H1 (cell line): ENCODE measurements at places on chromosomes 5 and 9. TPM values are rescaled to one million over a fixed set of nuclear protein-coding genes. Genes with fewer than 3 reads are reported as not detected.

GRCh38 chr9:35529161-35529823 is 39.4 kb downstream of the RUSC2 start:
- DNase-seq: no peak
- H3K36me3 ChIP-seq: no peaks in the 10 kb centered on the region
- no peaks in the 10 kb centered on the region for H3K4me1 ChIP-seq
- no peak overlapping the region for H3K27ac ChIP-seq
- no peak overlapping the region for H3K4me3 ChIP-seq

DNA sequence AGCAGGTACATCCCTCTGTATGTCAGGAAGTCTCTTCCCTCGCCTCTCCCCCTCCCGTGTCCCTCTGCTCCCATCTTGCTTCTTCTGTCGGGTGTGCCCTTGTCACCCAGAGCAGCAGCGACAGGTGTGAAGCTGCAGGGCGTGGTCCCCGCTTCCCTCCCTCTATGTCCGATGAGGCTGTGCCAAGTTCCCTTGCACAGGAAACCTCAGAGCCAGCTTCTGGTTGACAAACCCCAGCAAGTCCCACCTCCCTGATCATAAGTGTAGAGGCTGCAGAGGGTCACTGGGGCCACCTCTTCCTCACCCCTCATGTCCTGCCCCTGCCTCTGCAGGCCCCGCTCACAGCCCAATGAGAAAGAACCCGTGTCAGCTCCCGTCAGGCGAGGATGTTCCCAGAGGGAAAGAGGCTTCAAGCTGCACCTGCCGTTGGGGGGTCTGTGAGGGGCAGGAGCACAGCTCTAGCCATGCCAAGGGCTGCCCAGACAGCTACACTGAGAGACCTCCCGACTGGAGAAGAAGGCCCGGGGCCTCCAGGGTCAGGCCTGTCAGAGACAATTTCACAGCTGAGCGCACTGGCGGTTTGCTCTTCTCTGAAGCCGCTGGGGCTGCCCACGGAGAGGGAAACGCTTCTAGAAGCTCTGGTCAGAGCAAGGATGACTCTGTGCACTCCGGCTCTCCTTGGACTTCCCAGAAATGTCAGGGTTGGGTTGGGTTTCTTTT is 73.3 kb downstream of the AK8 start:
- no peaks in the 10 kb centered on the region for H3K27me3 ChIP-seq
- H3K36me3 ChIP-seq: no peaks in the 10 kb centered on the region
- H3K4me1 ChIP-seq: peaks cover 2% of the 10 kb centered on the region
- H3K27ac ChIP-seq: no peak overlapping the region

GRCh38 chr9:85522459-85523092 is 219.2 kb downstream of the AGTPBP1 start:
- no peak overlapping the region for H3K27ac ChIP-seq
- H3K4me3 ChIP-seq: peak overlapping the region; percentile 57
- peak; percentile 33 for DNase-seq
- H3K27me3 ChIP-seq: peaks cover 32% of the 10 kb centered on the region
- 0 out of 2 replicates have a peak, but pooled peaks cover 4% of the 10 kb centered on the region for H3K4me1 ChIP-seq
- H3K36me3 ChIP-seq: no peaks in the 10 kb centered on the region

DNA sequence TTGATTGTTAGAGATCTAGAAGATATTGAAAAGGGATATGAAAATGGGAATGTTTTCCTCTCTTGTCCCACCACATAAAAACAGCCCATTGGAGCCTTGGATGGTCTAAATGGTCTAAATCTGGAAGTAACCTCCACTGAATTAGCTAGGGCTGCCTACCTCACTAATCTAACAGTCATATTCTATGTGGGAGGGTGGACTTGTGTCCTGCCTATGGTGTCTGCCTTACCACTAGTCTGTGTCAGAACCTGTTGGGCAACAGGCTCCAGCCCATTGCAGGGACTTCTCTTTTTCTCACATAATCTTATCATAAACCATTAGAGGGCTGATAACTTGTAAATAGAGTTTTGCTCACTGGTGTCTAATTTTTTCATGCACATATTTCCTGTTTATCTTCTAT is 548.8 kb upstream of the CDH18 start:
- H3K36me3 ChIP-seq: no peaks in the 10 kb centered on the region
- DNase-seq: no peak
- H3K27me3 ChIP-seq: no peaks in the 10 kb centered on the region
- H3K4me1 ChIP-seq: no peaks in the 10 kb centered on the region

GRCh38 chr5:94855543-94855942 is 237.1 kb downstream of the SLF1 start:
- no peak for DNase-seq
- no peaks in the 10 kb centered on the region for H3K36me3 ChIP-seq
- no peaks in the 10 kb centered on the region for H3K4me1 ChIP-seq
- no peaks in the 10 kb centered on the region for H3K27me3 ChIP-seq
- H3K27ac ChIP-seq: no peak overlapping the region

DNA sequence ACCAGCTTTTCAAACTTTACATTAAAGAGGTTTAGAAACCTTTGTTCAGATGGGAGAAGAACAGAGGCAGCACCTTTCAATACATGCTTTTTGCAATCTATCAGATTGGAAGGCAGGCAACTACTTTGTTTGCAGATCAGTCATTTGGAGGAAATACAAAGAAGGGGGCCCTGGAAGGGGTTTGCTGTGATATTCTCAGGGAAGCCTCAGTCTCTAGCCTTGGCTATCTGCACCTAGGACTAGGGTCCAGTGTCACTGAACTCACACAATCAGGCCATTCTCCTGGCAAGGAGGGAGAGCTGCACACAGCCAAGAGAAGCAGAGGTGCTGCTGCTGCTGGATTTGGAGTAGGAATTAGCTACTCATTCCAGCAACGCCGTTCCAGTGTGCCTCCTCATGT is 79.5 kb downstream of the CRB2 start:
- no peak overlapping the region for H3K27ac ChIP-seq
- no peak for DNase-seq
- no peaks in the 10 kb centered on the region for H3K36me3 ChIP-seq
- H3K4me1 ChIP-seq: no peaks in the 10 kb centered on the region

DNA sequence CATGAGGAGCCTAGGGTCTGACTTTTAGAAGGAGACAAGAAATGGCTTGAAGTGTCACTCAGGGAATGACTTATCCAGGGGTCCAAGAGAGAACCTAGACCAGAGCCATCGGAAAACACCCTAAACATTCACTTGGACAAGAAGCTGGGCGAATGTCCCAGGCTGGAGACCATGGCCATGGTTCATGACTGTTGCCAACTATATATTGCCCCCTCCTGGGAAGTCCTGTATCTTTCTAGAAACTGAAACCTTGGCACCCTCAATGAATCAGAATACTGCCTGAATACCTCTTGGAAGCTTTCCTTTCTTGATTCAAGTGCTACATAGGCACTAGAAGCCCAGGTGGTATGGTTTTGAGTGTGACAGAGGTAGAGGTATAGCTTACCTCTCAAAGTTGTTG is 29.9 kb downstream of the TRMO start:
- peaks cover 2% of the 10 kb centered on the region for H3K27me3 ChIP-seq
- no peaks in the 10 kb centered on the region for H3K36me3 ChIP-seq
- DNase-seq: no peak

The GRIA1 gene
- 1.1 and 2.5 TPM in 2 replicates for total RNA-seq

- no peaks in the 10 kb centered on the region for H3K27me3 ChIP-seq
- H3K27ac ChIP-seq: no peak overlapping the region
- H3K4me1 ChIP-seq: no peaks in the 10 kb centered on the region
- H3K36me3 ChIP-seq: no peaks in the 10 kb centered on the region
Measured at GRCh38 chr5:111829701-111830100, 72.7 kb upstream of the NREP start.

DNA sequence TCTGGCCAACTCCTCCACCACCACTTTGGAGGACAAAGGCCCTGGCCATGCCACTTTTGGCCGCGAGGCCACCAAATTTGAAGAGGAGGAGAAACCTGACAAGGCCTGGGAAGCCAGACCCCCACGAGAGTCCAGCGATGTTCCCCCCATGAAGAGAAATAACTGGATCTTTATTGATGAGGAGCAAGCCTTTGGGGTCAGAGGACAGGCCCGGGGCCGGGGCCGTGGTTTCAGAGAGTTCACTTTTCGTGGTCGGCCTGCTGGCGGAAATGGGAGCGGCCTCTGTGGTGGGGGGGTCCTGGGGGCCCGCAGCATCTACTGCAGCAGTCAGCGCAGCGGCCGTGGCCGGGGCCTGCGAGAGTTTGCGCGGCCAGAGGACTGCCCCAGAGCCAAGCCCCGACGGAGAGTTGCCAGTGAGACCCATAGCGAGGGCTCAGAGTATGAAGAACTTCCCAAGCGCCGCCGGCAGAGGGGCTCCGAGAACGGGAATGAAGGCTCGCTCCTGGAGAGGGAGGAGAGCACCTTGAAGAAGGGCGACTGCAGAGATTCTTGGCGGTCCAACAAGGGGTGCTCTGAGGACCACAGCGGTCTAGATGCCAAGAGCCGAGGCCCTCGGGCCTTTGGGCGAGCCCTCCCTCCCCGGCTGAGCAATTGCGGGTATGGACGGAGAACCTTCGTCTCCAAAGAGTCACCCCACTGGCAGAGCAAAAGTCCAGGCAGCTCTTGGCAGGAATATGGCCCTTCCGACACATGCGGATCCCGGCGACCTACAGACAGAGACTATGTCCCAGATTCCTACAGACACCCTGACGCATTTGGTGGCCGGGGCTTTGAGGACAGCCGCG is 27.4 kb upstream of the POMT1 start:
- no peak overlapping the region for H3K4me3 ChIP-seq
- DNase-seq: no peak
- H3K36me3 ChIP-seq: peaks cover 83% of the 10 kb centered on the region
- H3K27ac ChIP-seq: no peak overlapping the region
- H3K27me3 ChIP-seq: no peaks in the 10 kb centered on the region

- H3K4me1 ChIP-seq: 0 out of 2 replicates have a peak, but pooled peaks cover 4% of the 10 kb centered on the region
- no peaks in the 10 kb centered on the region for H3K36me3 ChIP-seq
- no peak overlapping the region for H3K4me3 ChIP-seq
- no peaks in the 10 kb centered on the region for H3K27me3 ChIP-seq
- no peak overlapping the region for H3K27ac ChIP-seq
Measured at GRCh38 chr5:136000932-136001331, 27.9 kb upstream of the TGFBI start.

The TMEM171 gene
- total RNA-seq: 1.0 and 1.5 TPM in 2 replicates

DNA sequence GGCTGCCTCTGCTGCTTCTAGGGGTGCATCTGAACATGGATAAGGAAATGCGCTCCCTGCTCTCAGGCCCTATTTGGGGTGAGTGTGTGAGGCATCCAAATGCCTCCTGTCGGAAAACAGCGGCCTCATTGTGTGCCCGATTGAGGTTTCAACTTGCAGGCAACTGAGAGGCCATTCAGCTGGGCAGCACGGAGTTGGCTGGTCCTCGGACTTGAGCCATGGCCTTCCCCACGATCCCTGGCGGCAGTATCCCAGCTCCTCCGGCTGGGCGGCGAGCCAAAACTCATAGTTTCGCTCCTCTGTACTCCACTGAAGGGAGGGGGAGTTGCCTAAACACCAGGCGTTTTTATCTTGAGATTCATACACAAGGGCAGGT is 597.3 kb upstream of the SGCD start:
- H3K4me3 ChIP-seq: peak overlapping the region; percentile 60
- peaks cover 2% of the 10 kb centered on the region for H3K4me1 ChIP-seq
- H3K27me3 ChIP-seq: peaks cover 74% of the 10 kb centered on the region
- no peak overlapping the region for H3K27ac ChIP-seq
- no peaks in the 10 kb centered on the region for H3K36me3 ChIP-seq

- H3K36me3 ChIP-seq: no peaks in the 10 kb centered on the region
- H3K27ac ChIP-seq: no peak overlapping the region
- no peak overlapping the region for H3K4me3 ChIP-seq
- peaks cover 4% of the 10 kb centered on the region; the same call in 1 of the 2 replicates for H3K4me1 ChIP-seq
Measured at GRCh38 chr9:20630241-20630943, 8.1 kb upstream of the MLLT3 start.

- 0 out of 2 replicates have a peak, but pooled peaks cover 4% of the 10 kb centered on the region for H3K4me1 ChIP-seq
- no peak for DNase-seq
- H3K4me3 ChIP-seq: no peak overlapping the region
- H3K27me3 ChIP-seq: no peaks in the 10 kb centered on the region
- H3K27ac ChIP-seq: no peak overlapping the region
Measured at GRCh38 chr5:133485468-133485867, 126.9 kb downstream of the FSTL4 start.

- no peak overlapping the region for H3K27ac ChIP-seq
- no peaks in the 10 kb centered on the region for H3K36me3 ChIP-seq
- no peak for DNase-seq
Measured at GRCh38 chr5:74648835-74649293, 8.3 kb upstream of the ENC1 start.

DNA sequence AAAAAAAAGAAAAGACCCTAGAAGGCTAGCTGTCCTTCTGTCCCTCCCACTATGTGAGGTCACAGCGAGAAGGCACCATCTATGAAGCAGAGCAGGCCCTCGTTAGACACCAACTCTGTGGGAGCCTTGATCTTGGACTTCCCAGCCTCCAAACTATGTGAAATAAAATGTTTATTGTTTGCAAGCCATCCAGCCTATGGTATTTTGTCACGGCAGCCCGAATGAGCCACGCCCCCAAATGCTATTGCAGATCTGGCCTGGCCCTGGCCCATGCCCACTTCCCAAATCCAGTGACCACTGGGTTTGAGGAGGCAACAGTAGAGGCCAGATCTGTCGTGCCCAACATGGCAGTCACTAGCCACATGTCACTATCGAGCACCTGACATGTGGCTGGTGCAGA is 10.8 kb downstream of the STK10 start:
- H3K4me1 ChIP-seq: no peaks in the 10 kb centered on the region
- no peaks in the 10 kb centered on the region for H3K27me3 ChIP-seq

The PCDHB10 gene
- total RNA-seq: 1.8 and 1.9 TPM in 2 replicates

DNA sequence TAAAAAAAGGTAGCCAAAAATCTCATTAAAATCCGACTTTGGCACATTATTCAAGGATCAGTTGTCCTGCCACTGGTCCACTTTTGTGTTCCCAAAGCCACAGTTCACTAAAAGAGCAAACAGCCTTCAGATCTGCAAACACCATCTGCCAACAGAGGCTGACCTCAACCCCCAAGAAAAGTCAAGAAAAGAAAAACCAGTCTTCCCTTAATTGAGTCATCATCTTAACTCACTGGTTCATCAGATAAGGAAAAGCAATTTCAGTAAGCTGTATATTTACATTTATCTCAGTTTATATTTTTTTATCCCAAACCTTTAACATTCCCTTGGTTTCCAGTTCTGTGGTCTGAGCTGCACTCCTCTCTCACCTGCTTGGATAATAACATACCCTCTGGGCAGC is 21.2 kb downstream of the RASEF start:
- no peaks in the 10 kb centered on the region for H3K27me3 ChIP-seq
- no peaks in the 10 kb centered on the region for H3K36me3 ChIP-seq
- no peak for DNase-seq
- H3K4me3 ChIP-seq: no peak overlapping the region
- no peaks in the 10 kb centered on the region for H3K4me1 ChIP-seq

DNA sequence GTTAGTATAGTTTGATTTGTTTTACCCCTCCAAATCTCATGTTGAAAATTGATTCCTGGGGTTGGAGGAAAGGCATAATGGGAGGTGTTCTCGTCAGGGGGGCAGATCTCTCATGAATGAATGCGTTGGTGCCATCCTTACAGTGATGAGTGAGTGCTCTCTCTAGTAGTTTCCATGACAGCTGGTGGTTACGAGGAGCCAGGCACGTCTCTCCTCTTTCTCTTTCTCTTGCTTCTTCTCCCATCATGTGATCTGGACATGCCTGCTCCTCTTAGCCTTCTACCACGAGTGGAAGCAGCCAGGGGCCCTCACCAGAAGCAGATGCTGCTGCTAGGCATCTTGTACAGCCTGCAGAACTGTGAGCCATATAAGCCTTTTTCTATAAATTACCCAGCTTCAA is 454.1 kb downstream of the EFNA5 start:
- no peak overlapping the region for H3K4me3 ChIP-seq
- H3K4me1 ChIP-seq: no peaks in the 10 kb centered on the region
- peaks cover 2% of the 10 kb centered on the region for H3K27me3 ChIP-seq
- H3K36me3 ChIP-seq: no peaks in the 10 kb centered on the region

The PCDHA2 gene
- 1.9 TPM in 2 replicates for total RNA-seq

GRCh38 chr9:136231478-136232297 is 13.9 kb downstream of the QSOX2 start:
- no peak for DNase-seq
- H3K4me1 ChIP-seq: no peaks in the 10 kb centered on the region
- H3K36me3 ChIP-seq: peaks cover 8% of the 10 kb centered on the region
- H3K27ac ChIP-seq: no peak overlapping the region
- H3K4me3 ChIP-seq: no peak overlapping the region
- H3K27me3 ChIP-seq: no peaks in the 10 kb centered on the region

The PCDHB3 gene
- 3.4 and 4.0 TPM in 2 replicates for total RNA-seq
